ENCODE measurements at places on chromosomes 2 and 18.

GRCh38 chr2:54549917-54550518 lies 93.9 kb downstream of the SPTBN1 start:
- DNase-seq: no peak

DNA sequence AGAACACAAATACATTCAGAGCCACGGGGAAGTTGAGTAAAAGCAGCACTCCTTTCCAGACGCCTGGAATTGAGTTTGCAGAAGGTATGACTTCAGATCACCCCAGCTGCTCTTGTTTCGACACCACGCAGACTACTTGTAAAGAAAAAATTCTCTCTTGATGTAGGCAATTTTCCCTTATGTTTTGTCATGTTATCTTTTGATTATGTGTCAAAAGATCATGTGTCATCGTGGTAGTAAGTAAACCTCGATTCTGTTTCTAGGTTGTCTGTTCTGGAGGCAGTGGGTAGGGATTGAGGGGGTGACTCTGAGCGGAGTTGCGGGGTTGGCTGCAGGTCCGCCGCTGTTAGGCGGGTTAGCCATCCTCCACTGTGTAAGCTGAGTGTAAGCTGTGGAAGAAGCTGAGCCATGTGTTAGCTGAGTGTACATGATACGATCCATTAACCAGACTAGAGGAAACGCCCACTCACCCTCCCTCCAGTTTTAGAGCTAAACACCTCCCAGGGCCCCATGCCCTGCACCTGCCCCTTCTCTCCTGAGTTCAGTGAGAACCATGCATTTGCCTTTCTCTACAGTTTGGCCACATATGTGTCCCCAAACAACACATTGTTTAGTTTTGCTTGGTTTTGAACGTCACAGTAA lies 181.8 kb downstream of the SNTG2 start:
- no peak for DNase-seq

DNA sequence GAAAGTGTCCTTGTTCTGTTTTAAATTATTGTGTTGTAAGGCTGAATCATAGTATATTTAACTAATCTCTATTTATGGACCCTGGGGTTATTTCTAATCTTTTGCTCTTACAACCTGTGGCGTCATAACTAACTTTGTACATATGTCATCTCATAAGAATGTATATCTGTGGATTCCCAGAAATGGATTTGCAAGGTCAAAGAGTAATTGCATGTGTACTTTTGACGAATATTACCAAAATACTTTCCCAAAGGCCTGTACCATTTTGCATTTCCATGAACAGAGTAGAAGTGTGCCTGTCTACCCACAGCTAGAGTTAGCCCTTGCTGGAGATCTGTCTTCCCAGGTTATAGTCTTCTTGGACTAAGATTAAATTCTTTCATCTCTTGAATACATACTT lies 42.8 kb downstream of the SEMA4F start:
- no peak for DNase-seq

DNA sequence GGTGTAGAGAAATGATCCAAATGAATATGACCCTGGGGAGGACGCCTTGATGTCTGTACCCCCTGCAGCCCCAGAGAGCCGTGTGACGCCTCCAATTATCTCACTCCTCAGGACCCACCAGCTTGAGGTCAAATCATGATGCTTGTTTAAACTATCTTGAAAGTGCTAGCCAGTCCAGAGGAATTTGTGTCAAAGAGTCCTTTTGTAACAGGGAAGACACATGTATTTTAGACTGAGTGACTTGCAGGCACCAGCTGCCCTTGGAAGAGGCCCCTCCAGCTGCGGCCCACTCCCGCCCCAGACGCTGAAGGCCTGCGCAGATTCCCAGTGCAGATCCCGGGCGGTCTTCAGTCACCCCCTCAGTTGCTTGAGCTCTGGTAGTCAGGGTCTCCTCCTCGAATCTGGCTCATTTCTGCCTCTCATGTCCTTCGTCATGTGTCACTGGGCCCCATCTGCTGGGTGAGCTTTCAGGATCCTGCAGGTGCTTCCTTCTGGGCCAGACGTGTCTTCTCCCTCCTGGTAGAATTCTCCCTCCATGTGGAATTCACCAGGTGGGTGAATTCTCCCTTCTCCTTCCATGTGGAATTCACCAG lies 77.4 kb downstream of the RNF144A start:
- no peak for DNase-seq

- DNase-seq: peak; percentile 56
Observed at GRCh38 chr2:8985561-8986326, 17.7 kb downstream of the MBOAT2 start.

DNA sequence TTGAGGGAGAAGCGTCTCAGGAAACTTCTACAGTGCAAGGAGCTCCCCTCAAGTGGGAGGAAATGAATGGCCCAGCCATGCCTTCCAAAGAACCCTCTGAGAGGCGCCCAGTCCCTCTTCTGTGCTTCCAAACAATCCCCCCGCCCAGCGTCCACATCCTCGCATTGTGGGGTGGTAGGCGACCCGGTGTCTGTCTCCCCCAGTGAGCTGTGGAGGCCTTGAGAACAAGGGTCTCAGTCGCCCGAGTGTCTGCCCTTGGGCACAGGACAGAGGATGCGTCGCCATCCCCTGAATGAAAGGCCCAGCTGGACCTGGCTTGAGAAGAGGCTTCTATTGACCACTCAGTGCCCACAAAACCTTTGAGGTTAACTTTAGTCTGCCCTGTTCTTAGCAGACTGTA lies 29.7 kb downstream of the INPP5D start:
- DNase-seq: no peak

GRCh38 chr2:69013840-69014821 lies 1.2 kb downstream of the ANTXR1 start:
- DNase-seq: peak; percentile 48

DNA sequence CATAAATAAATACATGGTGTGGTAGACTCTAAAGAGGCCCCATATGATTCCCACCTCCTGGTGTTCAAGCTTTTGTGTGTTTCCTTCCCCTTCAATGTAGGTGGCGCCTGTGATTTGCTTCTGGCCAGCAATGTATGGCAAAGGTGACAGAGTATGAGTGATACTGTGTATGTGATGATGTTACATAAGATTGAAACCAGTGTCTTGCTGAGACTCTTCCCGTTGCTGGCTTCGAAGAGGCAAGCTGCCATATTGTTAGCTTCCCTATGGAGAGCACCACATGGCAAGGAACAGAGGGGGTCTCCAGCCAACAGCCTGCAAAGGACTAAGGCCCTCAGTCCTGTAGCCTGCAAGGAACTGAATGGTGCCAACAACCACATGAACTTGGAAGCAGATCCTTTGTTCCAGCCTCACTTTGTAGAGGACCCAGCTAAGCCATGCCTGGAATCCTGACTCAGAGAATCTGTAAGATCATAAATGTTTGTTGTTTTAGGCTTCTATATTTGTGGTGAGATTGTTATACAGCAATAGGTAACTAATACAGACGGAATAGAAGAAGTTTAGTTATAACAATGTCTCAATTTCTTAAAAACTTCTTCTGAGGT lies 1.7 kb upstream of the SMAD4 start:
- no peak for DNase-seq

GRCh38 chr2:32264422-32265105 lies at the start of gene NLRC4:
TSS of gene NLRC4 (minus strand) at chr2:32264886. CDS start at chr2:32256775, 8,111 bp downstream.
- no peak for DNase-seq

- DNase-seq: no peak
Observed at GRCh38 chr18:6476190-6476589, 61.5 kb upstream of the L3MBTL4 start.

DNA sequence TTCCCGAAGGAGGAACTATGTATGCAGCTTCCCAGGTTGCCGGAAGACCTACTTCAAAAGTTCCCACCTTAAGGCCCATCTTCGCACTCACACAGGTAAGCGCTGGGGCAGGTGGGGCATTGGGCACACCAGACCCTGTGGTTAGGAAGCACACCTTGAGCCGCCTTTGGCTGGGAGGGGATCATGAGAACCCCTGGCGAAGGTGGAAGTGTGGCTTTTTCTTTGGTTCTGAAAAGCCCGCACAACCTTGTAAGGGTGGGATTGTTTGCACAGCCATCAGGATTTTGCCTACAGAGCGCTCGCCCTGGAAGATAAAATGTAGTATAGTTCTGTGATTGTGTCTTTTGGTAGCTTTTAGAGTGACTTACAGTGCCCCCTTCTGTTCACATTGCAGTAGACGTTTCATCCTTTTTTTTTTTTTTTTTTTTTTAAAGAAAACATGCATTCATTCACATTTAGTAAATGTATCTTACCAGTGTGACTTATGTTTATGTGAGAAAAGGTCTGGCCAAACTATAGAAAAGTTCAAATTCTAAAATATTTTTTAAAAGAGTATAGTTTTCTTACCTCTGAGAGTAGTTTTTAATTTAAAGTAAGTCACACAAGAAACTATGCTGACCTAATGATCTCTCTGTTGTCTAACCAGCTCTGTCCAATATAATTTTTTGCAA lies 5.3 kb downstream of the KLF11 start:
- DNase-seq: peak; percentile 73

DNA sequence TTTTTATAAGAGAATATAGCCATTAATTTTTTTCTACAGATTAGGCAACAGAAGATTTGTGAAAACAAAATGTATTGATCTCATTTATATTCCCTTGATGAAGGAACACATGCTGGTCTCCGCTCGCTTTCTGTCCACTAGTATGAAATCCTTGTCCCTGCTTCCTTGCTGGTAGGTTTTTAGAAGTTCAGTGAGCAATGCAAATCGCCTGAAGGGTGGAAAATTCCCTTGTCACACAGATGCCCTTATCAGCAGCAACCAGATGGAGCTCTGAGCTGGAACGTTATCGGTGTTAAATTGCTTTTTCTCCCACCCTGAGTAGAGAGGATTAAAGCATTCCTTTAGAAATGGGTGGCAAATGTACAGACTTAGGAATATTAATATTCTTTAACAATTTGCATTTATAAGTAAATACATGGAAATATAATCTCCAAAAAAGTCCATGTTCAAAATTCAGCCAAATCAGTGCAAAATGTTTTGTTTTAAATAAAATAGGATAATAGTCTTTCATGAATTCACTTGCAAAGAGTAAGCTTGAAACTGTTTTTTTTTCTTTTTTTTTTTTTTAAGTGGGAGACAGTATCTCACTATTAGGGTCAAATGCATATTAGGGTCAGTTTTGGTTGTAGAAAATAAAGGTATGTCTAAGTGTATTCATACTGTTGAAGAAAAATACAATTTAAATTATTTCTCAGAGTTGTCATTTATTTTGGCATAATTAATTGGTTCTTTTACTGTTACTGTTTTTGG lies 164.0 kb upstream of the MYO3B start:
- no peak for DNase-seq

Measured in AG08395 (cell line).